ENCODE measurements at places on chromosomes 13 and 19.

DNA sequence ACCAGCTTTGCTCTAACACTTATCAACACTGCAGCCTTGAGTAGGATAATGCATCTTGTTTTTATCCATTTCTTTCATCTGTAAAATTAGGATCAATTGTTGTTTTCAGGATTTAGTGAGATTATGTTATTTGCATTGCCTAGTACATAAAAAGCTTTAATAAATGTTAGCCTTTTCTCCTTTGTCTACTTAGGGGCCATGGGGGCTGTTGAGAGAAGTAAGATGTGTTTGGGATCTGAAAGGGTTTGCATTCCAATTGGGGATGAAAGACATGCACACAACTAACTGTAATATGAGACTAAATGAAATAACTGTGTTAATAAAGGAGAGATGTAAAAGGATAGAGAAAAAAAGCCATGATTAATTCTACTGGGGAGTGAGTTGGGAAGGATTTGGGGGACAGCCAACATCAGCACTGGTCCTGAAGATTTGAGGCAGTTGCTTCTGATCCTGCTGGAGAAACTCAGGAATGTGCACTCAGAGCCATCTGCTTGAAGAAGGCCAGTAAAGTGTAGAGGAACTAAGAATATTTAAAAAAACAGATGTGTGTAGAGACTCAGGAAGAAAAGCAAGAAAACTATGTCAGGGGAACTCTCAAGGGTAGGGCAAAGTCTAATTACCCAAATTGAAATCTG is 236.3 kb downstream of the OLFM4 start:
- no peak for DNase-seq

DNA sequence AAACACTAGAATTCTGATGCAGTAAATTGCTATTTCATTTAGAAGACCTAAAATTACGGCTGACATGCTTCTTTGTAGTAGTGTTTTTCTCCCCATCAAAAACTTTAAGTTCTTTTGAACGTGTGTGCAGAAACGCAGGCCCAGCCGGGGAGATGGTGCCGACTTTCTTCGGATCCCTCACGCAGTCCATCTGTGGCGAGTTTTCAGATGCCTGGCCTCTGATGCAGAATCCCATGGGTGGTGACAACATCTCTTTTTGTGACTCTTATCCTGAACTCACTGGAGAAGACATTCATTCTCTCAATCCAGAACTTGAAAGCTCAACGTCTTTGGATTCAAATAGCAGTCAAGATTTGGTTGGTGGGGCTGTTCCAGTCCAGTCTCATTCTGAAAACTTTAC is 98.3 kb downstream of the TNFRSF19 start:
- DNase-seq, result no peak

DNA sequence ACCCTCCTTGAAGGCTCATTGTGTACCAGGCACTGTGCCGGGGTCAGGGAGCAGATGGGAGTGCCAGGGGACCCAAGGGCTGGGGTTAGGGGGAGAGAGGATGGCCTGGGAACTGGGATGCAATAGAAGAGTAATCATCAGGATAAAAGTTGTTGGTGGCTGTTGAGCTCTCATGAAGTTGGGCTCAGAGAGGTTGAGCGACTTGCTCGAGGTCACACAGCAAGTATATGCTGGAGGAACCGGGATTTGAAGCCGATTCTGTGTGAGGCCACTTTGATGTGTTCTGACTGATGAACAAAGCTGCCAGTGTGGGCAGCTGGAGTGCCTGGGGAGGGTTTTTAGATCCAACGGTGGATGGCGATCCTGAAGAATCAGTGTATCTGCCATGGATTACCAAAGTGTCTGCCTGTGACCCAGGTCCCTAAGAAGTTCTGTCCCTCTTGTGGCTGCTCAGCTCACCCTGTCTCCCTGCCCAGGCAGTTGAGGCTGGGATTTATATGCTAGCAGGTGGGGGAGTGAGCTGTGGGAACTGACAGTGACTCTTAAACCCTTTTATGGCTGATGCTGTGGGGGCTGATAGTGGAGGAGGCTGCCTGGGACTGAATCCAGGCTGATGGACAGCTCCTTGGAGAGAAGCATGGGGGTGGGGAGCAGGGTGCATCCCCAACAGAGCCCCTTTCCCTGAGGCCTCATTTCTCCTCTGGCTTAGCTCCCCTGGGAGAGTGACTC is 8.3 kb downstream of the ARHGEF18 start:
- no peak for DNase-seq

DNA sequence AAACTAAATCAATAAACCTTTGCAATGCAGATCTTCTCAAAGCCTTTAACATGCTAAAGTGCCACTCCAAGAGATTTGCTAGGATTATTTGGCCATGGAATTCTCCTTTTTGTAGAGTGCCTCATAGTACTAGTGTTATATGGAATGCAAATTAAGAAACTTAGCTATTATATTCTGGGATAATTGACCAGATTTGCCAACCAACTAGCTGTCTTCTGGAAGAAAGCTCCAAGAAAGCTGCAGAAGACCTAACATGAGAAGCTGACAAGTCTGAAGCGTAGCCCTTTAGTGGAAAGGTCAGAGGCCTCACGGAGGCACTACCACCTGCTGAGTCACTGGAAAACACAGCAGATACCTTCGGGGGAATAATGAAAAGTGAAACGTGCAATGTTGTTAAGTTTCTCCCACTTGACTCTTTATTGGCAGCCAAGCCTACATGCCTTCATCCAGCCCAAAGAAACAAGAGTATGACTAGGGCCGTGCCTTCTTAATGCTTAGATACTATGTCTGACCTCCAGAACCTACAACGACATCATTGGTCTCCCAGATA is 29.8 kb upstream of the KATNAL1 start:
- DNase-seq, result no peak

- DNase-seq, result peak; percentile 62
These were observed 11.3 kb downstream of the GTPBP3 start for GRCh38 chr19:17348700-17349099.

DNA sequence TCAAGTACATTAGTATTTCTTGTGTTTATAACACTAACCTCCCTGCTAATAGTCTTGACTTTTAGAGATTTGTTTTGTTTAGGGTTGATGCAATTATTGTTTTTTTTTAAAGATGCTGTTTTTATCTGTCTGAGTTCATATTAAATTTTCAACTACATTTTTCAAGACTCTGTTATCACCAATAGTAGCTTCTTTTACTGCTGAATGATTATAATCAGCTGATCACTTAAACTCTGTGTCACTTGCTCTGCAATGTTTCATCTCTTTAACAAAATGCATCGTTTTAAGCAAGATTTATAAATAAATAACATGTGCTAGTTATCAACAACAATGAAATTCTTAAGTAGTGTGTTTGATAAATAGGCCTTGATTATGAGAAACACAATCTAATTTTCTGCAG is 920.9 kb upstream of the PCDH20 start:
- no peak for DNase-seq

GRCh38 chr13:101218484-101218883 is 197.8 kb downstream of the NALCN start:
- DNase-seq, result no peak

DNA sequence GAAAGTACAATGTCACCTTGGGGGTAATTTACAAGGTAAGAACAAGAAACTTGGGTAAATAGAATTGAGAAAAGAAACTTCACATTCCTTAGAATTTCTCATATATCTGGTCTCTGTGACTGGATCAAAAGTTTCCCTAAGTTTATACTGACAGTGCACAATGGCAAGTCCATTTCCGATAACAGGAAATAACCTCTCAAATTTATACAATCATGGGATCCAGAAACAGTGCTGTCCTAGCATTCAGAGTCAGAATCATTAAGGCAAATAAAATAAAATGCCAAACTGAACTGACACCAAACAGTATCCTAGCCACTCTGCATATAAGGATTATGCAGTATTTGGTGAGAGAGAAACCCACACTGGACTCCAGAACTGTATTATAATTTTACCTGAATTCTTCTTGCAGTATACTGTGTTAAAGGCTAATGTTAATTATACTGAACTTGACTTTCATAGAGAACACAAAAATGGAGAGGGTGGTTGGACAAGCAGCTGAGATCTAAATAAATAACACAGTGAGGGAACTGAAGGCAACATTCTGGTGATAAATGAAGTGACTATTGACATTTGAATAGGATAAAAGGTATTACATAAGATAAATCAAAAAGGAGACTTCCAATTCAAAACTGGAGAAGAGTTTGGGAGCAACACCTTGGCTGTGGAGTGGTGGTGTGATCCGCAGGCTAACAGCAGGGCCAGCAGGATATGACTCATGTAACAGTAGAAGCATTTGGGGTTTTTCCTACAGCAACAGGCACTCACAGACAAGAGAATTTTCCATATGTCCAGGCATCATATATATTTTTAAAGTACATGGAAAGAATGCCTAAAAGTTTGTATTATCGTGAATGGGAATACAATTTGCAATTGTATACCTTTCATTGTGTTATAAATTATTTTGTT is 932.5 kb upstream of the MIR17HG start:
- DNase-seq, result no peak

DNA sequence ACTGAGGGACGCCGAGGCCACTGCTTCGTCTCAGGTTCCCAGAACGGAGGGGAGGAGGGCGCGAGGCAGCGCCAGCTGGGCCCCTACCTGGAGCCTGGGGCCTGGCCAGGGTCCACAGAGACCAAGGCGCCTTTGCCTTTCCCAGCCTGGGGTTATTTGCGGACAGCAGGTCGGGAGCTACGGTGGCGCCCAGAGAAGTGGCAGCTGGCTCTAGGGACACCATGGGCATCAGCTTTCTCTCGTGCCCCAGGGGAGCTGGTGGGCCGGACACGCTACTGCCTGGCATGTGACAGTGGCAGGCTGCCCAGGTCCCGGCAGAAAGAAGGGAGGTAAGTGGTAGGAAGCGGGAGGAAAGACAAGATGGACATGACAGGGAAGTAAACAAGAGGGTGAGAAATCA is 19.0 kb downstream of the AKT2 start:
- DNase-seq, result no peak

GRCh38 chr19:42568006-42568405 is 26.7 kb downstream of the CEACAM8 start:
- no peak for DNase-seq

GRCh38 chr13:111359930-111360329 is 39.5 kb downstream of the TEX29 start:
- DNase-seq, result no peak

GRCh38 chr19:41868120-41868988 is 8.3 kb downstream of the RPS19 start:
- no peak for DNase-seq

- DNase-seq, result no peak
These were observed 20.5 kb downstream of the EDNRB start for GRCh38 chr13:77898097-77898496.

DNA sequence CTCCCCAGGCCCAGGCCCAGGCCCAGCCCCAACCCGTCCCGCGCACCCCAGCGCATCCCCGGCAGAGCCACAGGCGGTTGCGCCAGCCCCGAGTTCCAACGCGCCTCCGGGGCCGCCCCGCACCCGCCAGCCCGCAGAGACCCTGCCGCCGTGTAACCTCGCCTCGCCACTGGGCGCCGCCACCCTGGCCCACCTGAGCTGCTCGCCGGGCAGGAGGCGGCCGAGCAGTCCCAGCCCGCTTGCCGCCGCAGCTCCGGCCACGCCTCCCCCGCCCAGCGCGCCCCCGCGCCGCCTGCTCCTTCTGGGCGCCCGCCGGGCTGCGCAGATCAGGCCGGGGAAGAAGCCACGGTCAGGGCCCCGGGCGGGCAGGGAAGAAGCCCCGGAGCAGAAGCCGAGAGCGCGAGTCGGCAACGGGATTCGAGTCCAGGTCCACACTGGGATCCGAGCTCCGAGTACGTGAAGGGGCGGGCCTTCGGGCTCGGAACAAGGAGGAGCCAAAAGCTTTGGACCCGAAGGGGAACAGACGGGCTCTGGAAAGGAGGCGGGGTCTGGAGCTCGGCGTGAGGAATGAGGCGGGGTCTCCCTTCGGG is at the start of gene MBOAT7:
TSS of gene MBOAT7 (minus strand) at position 436 of the 590 bp plus-strand sequence. CDS start 1,072 bp downstream, outside the sequence.
- DNase-seq, result no peak

DNA sequence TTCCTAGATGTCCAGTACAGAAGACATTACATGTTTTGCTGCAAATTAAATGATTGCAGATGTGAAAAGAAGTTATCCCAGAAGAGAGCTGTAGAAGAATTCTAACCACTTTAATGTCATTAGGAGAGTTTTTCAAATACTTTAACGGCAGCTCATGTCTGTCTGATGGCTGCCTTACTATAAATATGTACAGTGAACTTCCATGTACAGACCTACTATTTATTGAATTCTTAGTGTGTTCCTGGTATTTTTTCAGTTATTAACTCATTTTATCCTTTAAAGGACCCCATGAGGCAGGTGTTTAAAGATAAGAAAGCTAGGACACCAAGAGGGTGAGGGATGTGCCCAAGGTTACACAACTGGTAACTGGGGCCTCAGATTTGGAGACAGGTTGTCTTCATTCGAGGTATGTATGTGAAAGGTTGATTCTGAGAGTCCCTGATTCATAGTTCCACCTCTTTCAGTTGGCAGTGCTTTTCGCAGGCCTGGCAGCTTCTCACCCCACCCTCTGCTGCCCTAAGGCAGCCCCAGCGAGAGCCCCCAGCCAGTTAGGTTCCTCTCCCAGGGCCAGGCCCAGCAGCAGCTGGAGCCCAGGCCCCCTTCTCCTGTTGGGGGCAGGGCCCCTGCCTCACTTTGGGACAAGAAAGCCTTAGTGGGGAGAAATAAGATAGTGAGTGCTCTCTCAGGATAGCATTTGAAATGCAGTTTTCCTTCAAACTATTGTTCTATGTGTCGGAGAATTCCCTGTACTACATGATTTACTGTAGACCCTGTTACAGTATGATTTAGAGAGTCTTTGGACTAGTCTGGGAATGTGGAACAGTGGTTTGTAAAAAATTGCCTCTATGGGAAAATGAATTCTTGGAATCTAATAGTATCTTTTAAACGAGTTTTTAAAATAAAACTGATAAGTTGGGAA is 67.7 kb upstream of the TEX29 start:
- DNase-seq, result no peak

- no peak for DNase-seq
These were observed 37.8 kb upstream of the CXCL17 start for GRCh38 chr19:42480335-42481095.

GRCh38 chr19:43532571-43532961 is 422 bp upstream of the ZNF575 start:
- DNase-seq, result peak; percentile 81

GRCh38 chr19:5041168-5041912 is 72.4 kb downstream of the KDM4B start:
- no peak for DNase-seq

GRCh38 chr13:112783978-112784371 is 94.1 kb downstream of the ATP11A start:
- no peak for DNase-seq

- no peak for DNase-seq
These were observed 56.6 kb upstream of the MYO16 start for GRCh38 chr13:108572782-108573211.

GRCh38 chr13:41547251-41548000 is 90.1 kb downstream of the RGCC start:
- DNase-seq, result no peak

- no peak for DNase-seq
These were observed 73.0 kb upstream of the OXGR1 start for GRCh38 chr13:97067017-97067895.

DNA sequence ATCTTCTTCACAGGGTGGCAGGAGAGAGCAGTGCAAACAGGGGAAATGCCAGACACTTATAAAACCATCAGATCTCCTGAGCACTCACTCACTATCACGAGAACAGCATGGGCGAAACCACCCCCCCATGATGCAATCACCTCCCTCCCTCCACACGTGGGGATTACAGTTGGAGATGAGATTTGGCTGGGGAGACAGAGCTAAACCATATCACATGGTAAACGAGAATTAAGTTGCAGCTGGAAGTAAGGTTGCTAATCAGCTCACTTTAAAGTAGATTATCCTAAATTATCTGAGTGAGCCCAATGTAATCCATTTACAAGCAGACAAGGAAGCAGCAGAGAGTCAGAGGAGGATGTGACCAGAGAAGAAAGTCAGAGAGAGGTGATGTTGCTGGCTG is 102.2 kb upstream of the IPO5 start:
- DNase-seq, result no peak

GRCh38 chr19:12884926-12885748 is 1.9 kb downstream of the KLF1 start:
- peak; percentile 100 for DNase-seq

All from NCI-H146 (cell line).